Cortex of kidney (tissue), 1 donor: ENCODE measurements at places on chromosomes 3 and 15.

DNA sequence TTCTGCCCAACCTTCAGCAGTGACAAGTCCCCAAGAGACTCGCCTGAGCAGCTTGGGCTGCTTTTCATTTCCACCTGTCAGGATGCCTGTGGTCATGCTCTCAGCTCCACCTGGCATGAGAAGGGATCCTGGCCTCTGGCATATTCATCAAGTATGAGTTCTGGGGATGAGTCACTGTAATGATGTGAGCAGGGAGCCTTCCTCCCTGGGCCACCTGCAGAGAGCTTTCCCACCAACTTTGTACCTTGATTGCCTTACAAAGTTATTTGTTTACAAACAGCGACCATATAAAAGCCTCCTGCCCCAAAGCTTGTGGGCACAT, 3.5 kb downstream of the MYD88 start:
- no peak for DNase-seq

DNA sequence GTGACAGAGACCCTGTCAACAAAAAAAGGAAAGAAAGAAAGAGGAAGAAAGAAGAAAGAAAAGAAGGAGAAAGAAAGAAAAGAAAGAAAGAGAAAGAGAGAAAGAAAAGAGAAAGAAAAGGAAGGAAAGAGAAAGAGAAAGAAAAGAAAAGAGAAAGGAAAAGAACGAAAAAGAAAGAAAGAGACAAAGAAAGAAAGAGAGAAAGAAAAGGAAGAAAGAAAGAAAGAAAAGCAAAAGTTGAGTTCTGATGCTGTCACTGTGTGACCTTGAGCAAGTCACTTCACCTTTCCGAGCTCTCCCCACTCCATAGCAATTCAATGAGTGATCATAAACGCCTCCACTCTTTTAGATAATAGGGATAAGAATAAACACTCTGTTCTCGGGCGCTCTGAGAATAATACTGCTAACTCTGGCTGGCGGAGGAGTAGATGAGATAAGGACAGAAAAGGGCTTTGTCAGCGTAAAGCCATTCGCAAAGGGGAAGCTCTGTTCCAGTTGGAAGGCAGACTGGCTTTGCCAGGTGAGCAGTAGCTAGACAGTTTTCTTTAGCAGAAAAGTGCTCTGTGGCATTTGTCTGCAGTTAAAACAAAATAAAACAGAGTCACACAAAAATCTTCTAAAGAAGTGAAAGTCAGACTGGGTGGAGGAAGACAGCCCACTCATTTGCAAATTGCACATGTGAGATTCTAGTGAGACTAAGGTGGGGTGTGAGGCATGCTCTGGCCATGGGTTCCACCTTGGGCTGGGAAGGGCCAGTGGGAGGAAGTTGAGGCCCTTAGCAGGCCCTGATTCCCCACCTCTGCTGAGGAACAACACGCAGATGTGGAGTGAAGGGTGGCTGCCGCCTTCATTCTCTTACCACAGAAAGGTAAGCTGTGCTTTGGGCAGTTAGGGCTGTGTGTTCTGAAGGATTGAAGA, 9.6 kb upstream of the FLNB start:
- DNase-seq: no peak

DNA sequence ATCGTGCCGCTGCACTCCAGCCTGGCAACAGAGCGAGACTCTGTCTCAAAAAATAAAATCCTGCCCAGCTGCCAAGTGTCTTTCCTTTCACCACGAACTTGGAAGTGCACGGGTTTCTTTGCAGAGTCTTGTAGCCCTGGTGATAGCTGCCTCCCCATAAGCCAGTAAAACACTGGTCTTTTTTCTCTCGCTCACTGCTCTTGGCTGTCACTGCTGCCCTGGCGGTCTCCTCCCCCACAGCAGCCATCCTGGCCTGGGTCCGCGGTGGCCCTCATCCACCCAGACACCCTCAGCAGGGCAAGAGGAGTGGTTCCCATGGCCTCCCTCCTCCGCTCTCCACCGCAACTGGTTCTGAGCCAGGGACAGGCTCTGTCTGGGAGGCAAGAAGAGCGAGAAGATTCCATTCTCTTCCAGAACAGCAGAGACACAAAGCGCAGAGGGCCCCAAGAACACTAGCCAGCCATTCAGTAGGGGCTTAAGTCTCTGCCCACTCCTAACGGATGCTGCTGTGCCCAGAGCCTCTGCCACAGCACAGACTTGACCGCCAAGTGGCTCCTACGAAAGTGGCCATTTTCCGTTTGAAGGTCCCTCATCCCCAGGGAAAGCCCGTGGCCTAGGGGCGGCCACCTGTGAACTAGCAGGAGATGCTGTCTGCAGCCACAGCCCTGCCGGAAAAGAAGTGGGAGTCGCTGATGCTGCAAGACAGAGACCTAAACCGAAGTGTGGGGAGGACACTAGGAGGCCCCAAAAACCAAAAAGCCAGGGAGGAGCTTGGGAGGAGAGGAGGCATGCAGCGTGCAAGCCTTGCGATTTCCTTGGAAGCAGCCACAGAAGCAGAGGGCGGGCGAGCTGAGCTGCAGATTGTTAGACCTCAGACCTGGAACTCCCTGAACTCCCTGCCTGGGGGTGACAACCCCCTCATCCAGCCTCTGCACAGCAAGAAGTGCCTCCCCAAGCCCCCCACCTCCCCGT, 44.1 kb downstream of the KLHL25 start:
- no peak for DNase-seq

DNA sequence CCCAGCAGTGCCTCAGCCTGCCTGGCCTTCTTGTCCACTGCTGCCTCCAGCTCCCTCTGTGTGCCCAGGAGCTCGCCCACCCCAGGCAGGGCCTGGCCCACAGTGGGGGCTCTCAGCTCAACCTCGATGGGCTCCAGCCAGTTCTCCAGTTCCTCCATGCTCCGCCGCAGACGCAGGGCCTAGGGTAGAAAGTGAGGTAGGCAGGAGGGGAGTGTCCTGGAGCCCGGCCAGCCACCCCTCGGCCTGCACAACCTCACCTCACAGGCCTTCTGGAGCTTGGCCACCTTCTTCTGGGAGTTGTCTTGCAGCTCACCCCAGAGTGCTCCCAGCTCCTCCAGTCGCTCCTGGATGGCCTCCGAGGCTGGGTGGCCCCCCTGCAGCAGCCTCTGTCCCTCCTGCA, 18.7 kb downstream of the PLA2G4B start:
- DNase-seq: no peak

- DNase-seq: no peak
Measured at GRCh38 chr3:108780235-108780634, 23.0 kb upstream of the RETNLB start.

DNA sequence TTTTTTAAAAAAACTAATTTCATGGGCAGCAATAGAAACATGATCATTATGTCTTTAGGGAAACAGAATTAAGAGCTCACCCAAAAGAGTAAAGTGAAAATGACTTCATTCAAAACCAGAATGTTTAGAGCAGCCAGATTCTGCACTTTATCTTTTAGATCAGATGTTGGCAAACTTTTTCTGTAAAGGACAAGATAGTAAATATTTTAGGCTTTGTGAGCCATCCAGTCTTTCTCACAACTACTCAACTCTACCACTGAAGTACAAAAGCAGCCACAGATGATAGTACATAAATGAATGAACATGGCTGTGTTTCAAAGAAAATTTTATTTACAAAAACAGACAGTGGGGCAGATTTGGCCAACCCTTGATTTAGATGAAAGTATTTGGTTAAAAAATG, 84.5 kb downstream of the SETD2 start:
- no peak for DNase-seq

DNA sequence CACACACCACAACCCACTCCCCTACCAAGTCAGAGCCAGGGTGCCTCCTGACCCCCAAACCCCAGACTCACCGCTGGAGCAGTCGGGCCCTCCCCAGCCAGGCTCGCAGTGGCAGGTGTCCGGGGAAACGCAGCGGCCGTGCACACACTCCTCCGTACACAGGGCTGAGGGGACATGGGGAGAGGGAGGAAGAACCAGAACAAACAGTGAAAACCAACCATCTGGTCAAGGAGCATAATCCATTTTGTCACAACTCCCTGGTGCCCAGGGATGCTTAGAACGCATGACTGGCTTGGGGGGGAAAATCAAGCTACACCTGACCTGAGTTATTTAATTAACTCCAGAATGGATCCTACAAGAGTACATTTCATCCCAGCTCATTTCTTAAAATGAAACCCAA, 159.2 kb downstream of the MEGF11 start:
- DNase-seq: no peak

GRCh38 chr15:36106640-36107335, 472.6 kb upstream of the CDIN1 start:
- no peak for DNase-seq

- no peak for DNase-seq
Measured at GRCh38 chr3:32882603-32883025, 64.8 kb downstream of the TRIM71 start.

DNA sequence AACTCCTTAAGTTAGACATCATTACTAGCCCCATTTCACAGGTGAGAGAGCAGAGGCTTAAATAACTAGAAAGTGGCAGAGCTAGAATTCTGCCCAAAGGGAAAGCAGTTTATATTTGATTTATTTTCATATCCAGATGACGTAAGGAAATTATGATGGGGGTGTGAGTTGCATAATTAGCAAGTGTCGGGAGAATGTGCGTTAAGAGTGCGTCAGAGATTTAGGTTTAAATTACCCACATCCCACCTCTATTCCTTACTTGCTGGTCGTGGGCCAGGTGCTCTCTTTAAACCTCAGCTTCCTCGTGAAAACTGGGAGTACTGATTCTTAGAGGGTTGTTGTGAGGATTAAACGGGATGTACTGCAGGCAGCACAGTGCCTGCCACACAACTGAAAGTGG, 32.3 kb downstream of the FSTL1 start:
- DNase-seq: no peak

DNA sequence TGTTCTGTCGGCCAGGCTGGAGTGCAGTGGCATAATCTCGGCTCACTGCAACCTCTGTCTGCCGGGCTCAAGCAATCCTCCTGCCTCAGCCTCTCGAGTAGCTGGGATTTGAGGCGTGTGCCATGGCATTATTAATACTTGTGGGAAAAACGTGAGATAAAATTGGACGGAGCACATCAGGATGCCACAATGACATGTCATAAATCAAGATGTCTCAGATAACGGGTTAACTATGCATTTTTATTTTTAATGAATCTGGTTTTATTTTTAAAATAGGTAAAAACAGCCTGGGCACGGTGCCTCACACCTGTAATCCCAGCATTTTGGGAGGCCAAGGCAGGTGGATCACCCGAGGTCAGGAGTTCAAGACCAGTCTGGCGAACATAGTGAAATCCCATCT, 212.8 kb downstream of the TBC1D5 start:
- DNase-seq: no peak

GRCh38 chr3:141998669-141999290, 122.3 kb downstream of the ATP1B3 start:
- no peak for DNase-seq

DNA sequence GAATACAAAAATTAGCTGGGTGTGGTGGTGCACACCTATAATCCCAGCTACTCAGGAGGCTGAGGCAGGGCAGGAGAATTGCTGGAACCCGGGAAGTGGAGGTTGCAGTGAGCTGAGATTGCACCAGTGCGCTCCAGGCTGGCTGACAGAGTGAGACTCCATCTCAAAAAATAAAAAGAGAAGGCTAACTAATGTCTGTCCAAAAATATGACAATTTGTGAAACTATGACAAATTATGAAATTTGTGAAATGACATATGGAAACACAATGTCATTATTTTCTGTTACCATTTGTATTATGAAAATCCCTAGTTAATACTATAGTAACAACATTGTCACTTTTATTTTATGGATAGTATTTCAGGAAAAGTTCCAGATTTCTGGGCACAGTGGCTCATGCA, 1306.3 kb upstream of the EPHA6 start:
- DNase-seq: no peak

- no peak for DNase-seq
Measured at GRCh38 chr3:133773732-133774131, 27.5 kb downstream of the TF start.

- no peak for DNase-seq
Measured at GRCh38 chr3:23019596-23020300, 183.4 kb upstream of the UBE2E2 start.

DNA sequence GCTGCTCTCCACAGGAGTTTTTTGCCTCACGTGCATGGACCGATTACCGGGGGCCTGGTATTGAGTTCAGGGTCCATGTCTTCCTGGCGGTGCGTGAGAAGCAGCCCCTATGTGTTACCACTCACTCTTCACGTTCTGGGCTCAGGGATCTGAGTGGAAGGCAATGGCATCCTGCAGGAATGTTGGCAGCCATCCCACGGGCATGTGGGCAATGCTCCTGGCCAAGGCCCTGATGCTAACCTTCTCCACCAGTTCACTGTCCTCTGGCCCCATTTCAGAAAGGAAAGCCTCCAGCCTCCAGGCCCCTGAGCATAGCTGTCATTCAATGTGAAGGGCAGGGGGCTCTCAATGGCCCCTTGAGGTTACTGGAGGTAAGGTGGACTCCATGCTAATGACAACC, 43.0 kb upstream of the KY start:
- no peak for DNase-seq

- DNase-seq: no peak
Measured at GRCh38 chr3:85148036-85148435, 189.2 kb downstream of the CADM2 start.

GRCh38 chr15:57205027-57205855, 171.1 kb upstream of the CGNL1 start:
- DNase-seq: no peak

DNA sequence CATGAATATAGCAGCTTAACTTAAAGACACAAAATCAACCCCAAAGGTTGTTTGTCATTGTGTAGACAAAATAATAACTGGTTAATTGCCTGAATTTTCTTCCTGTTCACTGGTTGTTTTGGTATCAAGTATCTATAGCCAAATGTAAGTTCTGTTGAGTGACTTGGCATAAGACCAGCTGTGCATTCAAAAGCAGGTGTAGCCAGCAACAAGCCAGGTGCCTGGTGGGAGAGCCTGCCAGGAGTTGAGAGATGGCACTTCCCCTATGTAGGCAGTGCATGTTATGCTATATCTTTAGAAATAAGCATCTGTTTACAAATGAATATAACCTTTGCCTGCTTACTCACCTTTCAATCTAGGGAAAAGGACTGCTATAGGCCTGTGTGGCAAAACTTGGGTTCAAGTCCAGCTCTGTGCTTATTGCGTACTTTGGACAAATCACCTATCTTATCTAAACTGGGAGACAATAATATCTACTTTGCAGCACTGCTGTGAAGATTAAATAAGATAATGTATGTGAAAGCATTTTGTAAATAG, 84.9 kb upstream of the TBL1XR1 start:
- DNase-seq: no peak

DNA sequence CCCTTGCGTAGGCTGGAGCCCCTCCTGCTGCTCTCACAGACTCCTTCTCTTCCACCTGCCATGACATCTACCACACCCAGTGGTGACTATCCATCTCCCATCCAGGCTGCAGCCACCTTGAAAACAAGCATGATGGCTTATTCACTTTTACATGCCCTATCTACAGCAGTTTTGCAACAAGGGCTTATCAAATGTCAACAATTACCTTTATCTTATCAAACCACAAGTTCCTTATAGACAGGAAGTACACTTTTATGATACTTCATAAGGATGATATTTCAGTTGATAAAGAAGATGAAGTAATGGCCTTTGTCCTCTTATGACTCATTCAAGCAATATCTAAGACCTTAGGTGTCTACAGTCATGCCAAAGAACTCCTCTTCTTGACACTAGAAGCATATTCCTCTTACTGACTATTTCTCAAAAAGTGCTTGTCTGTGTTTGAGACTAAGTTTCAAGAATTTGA, 125.3 kb upstream of the SPRED1 start:
- no peak for DNase-seq

- no peak for DNase-seq
Measured at GRCh38 chr3:177447938-177448337, 250.7 kb upstream of the TBL1XR1 start.

GRCh38 chr3:114384558-114384903, 90.7 kb downstream of the TIGIT start:
- DNase-seq: no peak
